NCI-H1694 treated with DMSO at 0.1 percent for 48 hours (cell line): ENCODE measurements at places on chromosomes 12 and 14.

DNA sequence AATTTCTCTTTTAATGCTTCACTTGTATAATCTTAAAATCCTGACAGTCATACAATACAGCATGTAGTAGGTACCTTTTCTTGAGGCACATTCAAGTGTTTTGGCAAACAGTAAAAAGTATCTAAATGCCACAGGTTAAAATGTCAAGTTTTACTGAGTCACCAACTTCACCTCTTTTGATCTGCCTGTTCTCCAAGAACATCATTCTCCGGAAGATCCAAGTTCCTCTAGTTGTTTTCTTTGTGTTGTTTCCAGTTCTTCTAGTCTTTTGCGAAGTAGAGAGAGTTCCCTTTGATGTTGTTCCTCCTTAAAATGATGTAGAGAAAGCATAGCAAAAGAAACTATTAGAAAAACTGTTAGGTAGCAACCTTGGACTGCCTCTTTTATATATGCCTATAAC is 151.1 kb downstream of the CEP83 start:
- DNase-seq: no peak

DNA sequence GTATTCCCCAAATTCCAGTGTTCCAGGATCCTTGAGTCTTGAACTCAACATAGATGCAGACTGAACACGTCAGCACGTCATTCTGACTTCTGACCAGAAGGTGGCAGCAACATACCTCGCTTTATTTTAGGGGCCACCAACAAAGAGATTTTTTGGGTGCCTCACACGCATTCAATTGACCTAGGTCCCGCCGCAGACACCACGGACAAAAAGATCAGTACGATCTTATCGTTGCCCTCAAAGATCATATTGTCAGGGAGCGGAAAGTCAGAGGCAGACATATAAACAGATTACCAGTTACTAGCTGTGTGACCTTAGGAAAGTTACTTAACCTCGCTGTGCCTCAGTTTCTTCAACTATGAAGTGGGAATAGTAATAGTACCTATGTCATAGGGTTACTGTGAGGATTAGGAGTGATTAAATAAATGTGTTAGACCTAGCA is 6.5 kb upstream of the PRPH start:
- DNase-seq: no peak

DNA sequence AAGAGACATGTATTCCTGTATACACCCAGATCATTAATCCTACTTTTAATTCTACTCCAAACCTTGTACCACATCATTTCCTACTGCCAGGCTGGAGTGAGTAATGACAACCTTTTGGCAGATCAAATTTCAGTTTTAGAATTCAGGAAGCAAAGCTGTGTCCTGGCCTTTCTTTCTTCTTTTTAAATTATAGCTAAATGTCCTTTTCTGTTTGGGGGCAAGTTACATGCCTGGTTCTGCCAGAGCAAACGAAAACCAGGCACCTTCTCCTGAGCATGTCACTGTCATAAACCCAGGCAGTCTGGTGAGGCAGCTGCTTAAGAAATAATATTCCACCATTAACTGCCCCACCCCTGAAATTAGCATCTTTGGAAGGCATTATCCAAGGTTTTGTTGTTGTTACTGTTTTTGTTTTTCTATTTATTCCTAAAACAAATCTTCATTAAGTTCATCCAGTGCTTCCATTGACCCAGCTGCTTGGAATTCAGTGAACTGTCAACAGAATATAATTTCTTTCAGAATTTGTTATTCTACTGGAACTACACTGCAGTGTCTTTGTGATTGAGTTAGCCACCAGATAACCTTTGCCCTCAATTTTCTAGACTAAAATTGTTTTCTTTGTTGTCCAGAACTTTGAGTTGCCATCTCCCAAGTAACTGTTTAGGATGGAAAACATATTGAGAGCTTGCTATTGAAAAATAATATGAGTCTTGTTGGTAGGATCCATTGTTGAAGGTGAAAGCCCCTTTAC is 33.2 kb downstream of the SAMD4A start:
- no peak for DNase-seq

DNA sequence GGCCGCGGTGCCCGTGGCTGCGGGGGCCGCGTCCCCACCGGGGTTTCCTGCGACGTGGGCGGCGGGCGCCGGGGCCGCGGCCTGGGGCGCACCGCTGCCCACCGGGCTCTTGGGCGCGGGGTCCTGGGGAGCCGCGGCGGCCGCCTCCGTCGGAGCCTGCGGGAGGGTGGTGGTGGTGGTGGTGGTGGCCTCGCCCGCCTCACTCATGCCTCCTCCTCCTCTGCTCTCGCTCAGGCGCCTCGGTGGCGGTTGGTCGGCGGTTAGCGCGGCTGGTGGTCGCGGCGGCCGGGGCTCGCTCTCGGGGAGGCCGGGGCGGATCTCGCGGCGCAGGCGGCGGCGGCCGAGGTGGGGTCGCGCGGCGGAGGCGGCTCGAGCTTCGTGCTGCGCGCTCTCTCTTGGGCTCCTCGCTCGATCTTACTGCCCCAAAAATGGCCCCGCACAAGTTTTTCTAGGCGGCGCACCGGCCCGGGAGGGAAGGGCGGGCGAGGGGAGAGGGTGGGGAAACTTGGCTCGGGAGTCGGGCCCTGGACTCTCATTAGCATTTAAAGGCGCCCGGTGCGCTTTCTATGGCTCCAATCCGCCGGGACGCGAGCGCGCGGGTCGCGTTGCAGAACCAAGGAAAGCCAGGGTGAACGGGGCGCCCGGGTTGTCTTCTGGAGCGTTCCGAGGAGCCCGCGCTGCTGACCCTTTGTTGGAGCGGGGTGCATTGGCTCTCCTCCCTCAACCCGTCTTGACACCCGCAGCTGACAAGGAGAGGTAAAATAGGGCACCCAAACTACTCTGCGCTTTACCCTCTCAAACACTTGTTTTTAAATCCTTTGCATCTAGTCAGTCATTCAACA is at the start of gene YBX3:
TSS of gene YBX3 (minus strand) at position 419 of the 842 bp plus-strand sequence. CDS start at position 207, 212 bp downstream.
- DNase-seq: no peak

DNA sequence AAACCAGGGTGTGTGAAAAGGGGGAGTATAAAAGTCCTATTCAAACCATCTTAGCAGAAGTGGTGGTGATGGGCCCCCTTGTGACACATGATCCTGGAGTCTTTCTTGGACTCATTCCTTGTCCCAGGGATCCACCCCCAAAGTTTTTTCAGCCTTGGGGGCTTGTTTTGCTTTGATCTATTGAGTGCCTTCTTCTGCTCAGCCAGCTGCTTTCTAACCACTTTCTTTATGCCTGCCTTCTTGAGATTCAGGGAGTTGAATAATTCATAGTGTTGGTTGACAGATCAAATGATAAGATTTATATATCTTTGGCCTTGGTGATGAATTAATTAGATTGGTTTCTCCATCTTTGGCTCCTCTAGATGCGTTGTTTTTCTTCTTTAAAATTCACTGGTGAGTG is 926.7 kb downstream of the DIO2 start:
- DNase-seq: no peak

DNA sequence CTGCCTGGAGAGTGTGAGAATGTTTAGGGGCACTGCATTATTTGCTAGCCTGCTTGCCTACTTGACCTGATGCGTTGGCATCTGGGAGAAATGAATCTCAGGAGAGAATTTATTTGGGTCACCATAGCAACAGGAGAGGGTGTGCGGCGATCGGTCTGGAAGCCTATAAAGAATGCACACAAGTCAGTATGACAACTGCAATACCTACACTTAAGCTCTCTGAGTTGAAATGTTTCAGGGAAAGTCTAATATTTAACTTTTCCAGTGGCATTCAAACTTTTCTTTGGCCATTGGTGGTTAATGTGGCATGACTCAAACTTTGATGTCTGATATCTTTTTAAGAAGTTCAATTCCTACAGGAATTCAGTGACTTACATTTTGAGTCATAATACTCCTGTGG is 205.1 kb downstream of the NEDD1 start:
- DNase-seq: no peak

DNA sequence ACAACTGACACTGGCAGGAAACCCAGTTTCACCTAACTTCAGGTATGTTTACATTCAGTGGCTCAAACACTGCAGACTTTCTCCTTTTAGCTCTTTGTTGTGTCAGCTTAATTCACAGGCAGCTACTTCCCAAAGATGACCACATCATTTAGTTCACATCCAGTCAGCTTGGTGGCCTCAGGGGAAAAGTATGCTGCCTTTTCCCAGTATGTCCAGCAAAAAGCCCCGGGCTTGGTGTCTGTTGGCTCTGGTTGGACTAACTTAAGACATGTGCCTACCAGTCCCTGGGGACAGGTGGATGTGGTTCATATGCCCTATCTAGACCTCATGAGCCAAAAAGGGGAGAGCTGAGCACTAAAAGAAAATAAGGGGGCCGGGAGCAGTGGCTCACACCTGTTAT is 56.4 kb downstream of the GOLGA5 start:
- DNase-seq: no peak

- DNase-seq: no peak
Measured at GRCh38 chr14:89368490-89369477, 48.2 kb downstream of the FOXN3 start.

- DNase-seq: no peak
Measured at GRCh38 chr14:104868811-104869572, 3.9 kb downstream of the CEP170B start.

GRCh38 chr12:116476227-116476822 is 82.9 kb upstream of the MAP1LC3B2 start:
- no peak for DNase-seq
